ENCODE measurements at places on chromosomes 3 and 15.

- DNase-seq, result no peak
Observed at GRCh38 chr3:25097023-25097422, 331.0 kb upstream of the RARB start.

- no peak for DNase-seq
Observed at GRCh38 chr3:76930712-76931111, 109.2 kb upstream of the ROBO2 start.

- no peak for DNase-seq
Observed at GRCh38 chr3:155948476-155948875, 78.0 kb downstream of the GMPS start.

DNA sequence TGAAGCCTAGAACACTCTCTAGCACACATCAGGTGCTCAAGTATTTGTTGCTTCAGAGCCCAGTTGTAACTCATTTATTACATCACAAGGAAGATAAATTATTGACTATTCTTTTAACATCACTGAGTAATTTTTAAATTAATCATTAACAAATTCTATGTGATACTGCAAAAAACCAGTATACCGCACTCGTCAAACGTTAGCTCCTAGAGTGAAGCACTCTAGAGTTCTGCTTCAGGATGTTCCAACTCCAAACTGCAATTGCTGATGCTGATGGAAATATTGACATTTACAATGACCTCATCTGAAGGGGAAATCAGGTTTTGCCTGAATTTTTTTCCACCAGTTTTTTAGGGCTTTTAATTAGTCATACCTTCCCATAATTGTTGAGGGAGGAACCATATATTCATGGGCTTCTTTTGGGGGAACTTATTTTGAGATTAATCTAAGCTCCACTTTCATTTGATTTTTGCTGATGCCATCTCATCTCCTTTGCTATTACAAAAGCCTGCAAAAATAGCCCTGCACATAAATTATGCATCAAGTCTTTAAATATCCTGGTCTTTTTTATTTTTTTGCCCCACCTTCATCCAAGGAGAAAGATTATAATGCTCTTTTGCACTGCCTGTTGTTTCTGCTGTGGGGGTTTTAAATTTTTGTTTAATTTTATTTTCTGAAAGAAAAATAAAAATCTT lies 123.0 kb upstream of the STAC start:
- DNase-seq, result no peak

- no peak for DNase-seq
Observed at GRCh38 chr15:90685591-90686434, 31.3 kb upstream of the BLM start.

GRCh38 chr3:146154995-146155394 lies 6.0 kb downstream of the PLOD2 start:
- DNase-seq, result no peak

- DNase-seq, result no peak
Observed at GRCh38 chr3:172138193-172138537, 98.8 kb downstream of the FNDC3B start.

DNA sequence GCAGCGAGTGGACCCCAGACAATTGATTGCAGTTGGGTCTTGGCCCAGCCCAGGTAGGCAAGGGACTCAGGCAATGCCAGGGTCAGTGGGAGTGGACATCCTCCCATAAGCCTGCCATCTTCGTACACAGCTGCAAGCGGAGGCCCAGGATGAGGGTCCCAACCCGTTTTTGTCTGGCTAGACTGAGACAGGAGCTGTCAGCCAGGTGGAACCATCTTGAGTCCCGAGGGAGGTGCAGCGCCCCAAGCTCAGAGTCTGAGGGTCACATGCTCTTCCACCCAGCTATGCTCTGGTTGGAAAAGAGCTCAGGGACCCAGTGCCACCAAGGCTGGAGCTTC lies 22.6 kb upstream of the IP6K2 start:
- DNase-seq, result no peak

DNA sequence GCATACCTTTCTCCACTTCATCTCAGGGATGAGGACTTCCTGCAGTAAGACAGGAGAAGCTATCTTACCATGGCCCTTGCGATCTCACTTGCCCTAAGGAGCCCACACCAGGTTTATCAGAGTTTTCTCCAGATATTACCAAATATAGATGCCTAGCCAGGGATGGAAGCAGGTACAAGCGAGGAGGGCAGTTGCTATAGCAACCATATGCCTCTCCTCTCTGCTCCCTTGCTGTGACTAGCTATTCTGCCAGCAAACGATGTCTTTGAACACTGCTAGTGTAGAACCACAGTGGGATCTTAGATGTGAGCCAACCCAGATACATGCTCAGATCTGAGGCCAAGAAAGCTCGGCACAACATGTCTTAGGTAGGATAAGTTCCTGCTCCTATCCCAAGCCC lies 33.9 kb downstream of the GRAMD2A start:
- DNase-seq, result no peak

DNA sequence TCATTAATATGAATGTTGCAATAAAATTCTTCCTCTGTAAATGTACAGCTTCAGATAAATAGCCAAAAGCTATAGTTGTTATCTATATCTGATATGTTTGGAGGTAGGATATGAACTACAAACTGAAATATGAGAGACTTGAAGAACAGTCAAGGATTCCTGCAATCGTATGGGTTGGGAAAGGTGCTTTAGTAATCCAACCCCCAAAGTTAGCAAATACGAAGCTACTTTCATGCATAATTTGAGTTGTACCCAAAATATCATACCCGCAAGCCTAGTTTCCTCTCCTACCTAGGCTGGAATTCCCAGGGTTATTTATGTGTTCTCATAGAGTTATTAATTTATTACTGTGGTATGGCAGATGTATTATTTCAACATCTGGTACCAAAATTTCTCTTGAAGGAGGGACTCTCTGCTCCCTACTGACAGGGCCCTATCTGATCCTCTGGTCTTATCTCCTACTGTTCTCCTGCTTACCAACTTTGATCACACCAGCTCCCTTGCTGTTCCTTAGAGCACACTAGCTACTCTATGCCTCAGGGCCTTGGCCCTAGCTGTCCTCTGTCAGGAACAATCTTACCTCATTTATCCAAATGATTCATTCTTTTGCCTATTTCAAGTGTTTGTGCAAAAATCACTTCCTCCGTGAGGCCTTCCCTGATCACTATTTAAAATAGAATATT lies 140.4 kb upstream of the CCDC54 start:
- no peak for DNase-seq

DNA sequence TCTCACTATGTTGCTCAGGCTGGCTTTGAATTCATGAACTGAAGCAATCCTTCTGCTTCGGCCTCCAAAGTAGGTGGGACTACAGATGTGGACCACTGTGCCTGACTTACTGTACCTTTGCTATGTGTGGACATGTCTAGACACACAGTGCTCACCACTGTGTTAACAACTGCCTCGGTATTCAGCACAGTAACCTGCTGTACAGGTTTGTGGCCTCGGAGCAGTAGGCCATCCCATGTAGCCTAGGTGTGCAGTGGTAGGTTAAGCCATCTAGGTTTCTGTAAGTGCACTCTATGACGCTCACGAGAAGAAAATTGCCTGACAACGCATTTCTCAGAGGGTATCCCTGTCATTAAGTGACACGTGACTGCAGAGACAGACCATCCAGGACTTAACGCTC lies 70.3 kb downstream of the TAMM41 start:
- no peak for DNase-seq

DNA sequence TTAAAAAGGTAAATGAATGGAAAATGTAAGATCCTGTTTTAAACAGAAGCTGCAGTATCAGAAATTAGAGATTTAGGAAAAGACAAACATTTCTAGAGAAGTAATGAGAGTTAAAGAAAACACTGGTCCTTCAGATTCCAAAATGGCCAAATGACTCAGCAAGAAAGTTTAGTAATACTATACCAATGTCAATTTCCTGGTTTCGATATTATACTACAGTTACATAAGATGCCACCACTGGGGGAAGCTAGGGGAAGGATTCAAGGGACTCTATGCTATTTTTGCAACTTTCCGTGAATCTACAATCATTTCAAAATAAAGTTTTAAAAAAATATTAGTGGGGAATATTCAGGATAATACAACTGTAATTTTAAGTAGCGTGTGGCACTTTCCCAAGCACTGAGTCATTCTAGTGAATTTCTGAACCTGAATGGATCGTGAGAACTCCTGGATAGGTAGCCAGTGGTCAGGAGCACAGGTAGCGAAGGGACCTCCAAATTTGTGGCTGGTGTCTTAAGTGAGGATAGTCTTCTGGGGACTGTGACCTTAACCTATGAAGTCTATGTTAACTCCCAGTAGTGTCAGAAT lies 37.6 kb downstream of the TMCC1 start:
- no peak for DNase-seq

DNA sequence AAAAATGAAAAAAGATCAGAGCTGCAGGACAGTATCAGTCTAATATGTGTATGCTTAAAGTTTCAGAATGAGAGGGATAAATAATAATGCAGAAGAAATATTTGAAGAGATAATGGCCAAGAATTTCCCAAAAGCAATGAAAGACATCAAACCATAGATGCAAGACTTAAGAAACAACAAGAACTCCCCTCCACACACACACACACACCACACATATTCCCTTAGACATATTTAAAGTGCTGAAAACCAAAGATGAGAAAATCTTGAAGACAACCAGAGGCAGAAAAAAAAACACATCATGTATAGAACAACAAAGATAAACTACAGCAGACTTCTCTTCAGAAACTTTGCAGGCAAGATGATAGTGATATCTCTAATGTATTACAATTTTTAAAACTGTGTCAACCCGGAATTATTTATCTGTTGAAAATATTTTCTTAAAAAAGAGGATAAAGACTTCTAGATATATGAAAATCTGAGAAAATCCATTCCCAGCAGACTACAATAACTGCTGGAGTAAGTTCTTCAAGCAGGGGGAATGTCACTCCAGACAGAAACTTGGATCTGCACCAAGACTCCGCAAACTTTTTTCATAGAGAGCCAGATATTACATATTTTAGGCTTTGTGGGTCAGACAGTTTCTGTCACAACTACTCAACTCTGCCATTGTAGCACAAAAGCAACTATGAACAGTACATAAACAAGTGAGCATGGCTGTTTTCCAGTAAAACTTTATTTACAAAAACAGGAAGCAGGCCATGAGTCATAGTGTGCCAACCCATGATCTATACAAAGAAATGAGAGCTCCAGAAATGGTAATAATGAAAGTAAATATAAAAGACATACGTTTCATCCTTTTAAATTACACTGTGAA lies 223.4 kb upstream of the CGNL1 start:
- peak; percentile 6 for DNase-seq

GRCh38 chr3:127173516-127174166 lies 19.3 kb upstream of the PRR23E start:
- DNase-seq, result no peak

DNA sequence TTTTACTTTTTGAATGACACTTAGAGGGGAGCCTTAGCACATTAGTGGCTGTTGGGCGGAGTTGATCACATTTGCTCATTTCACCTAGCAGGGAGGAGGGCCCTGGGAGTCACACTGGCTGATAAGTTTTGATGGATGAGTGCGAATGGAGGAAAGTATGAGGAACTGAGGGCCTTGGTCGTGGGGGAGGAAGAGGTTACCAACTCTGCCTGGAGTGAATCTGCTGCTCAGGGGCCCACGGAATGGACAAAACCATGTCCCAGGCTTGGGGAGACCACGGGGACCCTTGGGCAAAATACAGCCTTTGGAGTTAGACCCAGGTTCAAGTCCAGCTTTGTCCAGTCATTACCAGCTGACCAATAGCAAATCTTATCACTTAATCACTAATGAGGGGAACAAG lies 5.1 kb upstream of the FLNB start:
- DNase-seq, result no peak

- no peak for DNase-seq
Observed at GRCh38 chr3:21825684-21826083, 74.7 kb upstream of the ZNF385D start.

GRCh38 chr3:129485721-129486663 lies 42.4 kb upstream of the RHO start:
- no peak for DNase-seq

DNA sequence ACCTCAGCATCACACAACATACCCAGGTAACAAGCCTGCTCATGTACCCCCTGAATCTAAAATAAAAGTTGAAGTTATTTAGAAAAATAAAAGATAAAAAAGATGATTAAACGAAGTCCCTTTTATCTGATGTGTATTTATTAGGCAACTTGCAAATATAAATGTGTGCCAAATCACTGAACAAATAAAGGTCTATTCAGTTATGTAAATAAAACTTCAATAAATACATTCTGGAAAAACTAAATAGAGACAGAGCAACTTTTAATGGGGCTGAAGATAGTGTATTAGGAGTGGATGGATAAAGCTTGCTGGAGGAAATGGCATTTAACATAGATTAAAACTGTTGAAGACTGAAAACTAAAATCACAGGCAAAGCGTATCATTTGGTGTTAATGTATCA lies 678.0 kb upstream of the GRM7 start:
- no peak for DNase-seq

GRCh38 chr3:27826448-27826847 lies 104.3 kb upstream of the EOMES start:
- DNase-seq, result no peak

GRCh38 chr3:69442771-69443311 lies 57.0 kb upstream of the FRMD4B start:
- DNase-seq, result peak; percentile 16

DNA sequence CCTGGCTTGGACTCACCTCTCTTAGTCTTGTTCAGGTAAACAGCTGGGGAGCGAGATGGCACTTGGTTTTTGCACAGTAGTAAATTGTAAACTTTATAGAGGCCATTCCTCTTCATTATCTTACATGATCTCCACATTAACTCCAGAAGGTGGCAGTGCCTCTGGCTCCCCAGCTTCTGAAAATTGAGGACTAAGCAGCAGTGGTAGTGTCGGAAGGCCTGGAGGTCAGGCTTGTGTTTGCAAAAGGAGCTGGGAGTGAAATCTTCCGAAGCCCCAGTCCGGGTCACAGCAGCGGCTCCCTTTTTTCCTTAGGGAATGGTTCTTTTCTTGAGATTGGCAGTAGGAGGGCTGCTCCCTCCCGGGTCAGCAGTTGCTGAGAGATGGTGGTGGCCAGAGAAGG lies 85.7 kb downstream of the FNDC3B start:
- no peak for DNase-seq

GRCh38 chr3:1600700-1601418 lies 497.8 kb upstream of the CNTN4 start:
- DNase-seq, result no peak

- DNase-seq, result no peak
Observed at GRCh38 chr15:89168316-89168833, 53.0 kb downstream of the RLBP1 start.

GRCh38 chr15:55434989-55435825 lies 26.9 kb downstream of the PIERCE2 start:
- DNase-seq, result no peak

GRCh38 chr3:180433152-180433551 lies 168.8 kb upstream of the TTC14 start:
- DNase-seq, result no peak
